ENCODE measurements at places on chromosomes 6 and 20.

DNA sequence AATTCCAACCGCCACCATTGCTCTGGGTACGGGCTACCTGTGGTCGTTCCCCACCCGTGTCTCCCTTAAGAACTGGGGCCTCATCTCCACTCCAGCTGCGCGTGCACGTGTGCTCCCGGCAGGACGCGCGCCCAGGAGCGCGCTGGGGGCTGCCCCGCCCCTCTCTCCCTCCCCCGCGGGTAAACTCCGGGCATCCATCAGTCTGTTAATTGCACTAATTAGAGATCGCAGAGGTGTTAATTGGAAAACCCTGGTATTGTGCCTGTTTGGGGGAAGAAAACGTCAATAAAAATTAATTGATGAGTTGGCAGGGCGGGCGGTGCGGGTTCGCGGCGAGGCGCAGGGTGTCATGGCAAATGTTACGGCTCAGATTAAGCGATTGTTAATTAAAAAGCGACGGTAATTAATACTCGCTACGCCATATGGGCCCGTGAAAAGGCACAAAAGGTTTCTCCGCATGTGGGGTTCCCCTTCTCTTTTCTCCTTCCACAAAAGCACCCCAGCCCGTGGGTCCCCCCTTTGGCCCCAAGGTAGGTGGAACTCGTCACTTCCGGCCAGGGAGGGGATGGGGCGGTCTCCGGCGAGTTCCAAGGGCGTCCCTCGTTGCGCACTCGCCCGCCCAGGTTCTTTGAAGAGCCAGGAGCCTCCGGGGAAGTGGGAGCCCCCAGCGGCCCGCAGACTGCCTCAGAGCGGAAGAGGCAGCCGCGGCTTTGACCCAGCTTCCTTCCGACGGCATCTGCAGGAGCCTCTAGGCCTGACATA lies 14.4 kb downstream of the FOXP4 start:
- DNase-seq: peak; percentile 94

GRCh38 chr6:106981926-106982325 lies 7.4 kb upstream of the CD24 start:
- DNase-seq: no peak

GRCh38 chr20:40797425-40797824 lies 108.4 kb upstream of the MAFB start:
- no peak for DNase-seq

- no peak for DNase-seq
Observed at GRCh38 chr20:34302312-34302722, 838 bp downstream of the AHCY start.

DNA sequence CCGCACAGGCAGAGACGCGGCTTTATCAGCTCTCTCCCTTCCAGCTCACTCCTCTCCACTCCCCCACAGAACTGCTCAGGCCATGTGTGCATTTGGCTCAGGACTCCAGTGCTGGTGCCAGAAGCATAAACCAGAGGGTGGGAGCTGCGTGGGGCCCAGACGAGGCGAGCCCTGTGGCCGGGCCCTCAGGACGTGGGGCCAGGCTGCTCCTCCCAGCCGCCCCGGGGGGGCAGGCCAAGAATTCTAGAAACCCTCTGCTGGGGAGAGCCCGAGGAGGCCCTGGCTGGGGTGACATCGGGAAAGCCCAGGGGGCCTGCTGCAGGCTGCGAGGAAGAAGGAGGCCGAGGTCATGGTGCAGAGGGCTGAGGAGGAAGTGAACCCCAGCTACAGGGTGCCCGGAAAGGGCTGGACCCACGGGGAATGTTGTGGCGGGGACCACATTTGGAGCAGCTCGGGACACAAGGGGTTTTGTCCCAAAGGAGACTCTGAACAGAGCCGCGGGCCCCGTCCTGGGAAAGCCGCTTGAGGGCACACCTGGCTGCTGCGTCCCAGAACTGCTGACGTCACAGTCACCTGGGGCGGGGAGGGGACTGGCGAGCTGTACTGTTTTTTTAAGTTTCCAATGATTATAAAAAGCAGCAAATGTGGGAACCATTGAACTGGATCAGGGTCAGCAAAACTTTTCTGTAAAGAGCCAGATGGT lies 107.1 kb downstream of the BANF2 start:
- DNase-seq: no peak

DNA sequence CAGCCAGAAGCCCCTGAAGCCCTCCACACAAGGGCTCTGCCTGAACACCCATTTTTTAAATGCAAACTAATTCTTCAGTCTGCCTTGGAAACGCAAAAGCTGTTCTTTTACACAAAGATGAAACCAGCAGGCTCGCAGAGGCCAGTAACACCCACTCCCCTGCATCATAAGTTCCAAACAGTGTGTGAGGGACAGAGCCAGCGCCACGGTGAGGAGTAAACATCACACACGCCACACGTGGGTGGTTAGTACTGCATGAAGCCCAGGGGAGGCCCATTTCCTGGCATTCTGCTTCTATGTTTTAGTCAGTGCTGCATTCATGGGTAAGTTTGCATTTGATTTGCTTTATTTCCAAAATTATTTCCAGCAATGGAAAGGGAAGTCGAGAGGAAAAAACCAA lies 217.7 kb upstream of the RIN2 start:
- no peak for DNase-seq

- DNase-seq: no peak
Observed at GRCh38 chr20:19112828-19113227, 99.6 kb upstream of the SLC24A3 start.

DNA sequence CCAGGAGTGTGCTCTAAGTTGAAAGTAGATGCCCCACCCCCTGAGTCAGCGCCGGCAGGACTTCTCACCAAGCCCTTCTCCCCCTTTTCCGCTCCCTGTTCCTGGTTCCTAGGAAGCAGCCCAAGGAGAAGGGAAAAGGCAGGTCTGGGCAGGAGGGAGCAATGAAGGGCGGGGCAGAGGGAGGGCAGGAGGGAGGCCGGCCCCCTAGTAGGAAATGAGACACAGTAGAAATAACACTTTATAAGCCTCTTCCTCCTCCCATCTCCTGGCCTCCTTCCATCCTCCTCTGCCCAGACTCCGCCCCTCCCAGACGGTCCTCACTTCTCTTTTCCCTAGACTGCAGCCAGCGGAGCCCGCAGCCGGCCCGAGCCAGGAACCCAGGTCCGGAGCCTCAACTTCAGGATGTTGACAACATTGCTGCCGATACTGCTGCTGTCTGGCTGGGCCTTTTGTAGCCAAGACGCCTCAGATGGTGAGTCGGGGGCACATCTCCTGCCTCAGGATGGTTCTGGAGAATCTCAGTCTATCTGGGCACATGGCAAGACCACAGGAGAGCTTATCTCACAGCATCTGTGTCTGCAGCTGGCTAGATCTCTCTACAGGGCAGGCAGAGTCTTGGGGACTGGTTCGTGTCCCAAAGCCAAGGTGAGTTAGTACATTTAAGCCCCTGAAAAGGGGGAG lies at the start of gene PROCR:
Gene PROCR, plus strand, starts transcription at position 320 of the 681 bp plus-strand sequence. Its CDS starts 83 bp downstream, at position 403.
- DNase-seq: no peak

- DNase-seq: no peak
Observed at GRCh38 chr6:69019832-69020231, 384.8 kb downstream of the ADGRB3 start.

DNA sequence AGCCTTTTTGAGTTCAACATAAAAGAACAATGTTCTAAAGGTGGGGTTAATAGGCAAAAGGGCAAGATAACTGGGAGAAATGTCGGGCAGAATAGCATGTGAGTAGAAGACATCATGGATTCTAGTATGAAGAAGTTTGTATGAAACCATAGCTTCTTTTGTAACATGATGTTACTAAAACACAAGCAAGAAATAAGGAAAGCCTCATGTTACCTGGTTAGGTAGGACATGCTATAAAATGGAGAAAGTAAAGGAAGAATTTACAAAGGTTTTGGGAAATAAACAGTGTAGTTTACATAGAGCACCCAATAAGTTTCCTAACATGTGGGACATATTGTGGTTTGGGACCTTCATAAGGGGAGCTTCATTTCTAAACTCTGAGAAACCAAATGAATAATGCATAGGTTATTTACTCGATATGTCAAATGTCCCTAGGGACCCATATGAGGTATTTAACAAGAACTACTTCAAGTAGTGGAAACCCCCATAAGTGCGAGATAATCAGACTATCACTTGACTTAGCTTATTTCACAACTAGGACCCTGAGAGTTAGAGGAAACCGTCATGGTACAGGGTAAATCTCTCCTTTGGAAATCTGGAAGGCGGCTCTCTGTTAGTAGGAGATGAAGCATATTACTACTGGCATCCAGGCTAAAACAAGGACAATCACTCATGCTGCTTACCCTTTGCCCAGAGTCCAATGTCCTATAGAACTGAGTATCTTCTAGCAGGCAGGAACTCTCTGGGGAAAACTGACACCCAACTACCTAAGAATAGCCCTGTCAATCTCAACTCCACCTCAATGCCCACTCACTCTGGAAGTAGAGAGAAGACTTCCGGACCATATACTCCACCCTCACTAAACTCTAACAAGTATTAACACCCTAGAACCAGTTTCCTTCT lies 57.5 kb downstream of the ILRUN start:
- no peak for DNase-seq

DNA sequence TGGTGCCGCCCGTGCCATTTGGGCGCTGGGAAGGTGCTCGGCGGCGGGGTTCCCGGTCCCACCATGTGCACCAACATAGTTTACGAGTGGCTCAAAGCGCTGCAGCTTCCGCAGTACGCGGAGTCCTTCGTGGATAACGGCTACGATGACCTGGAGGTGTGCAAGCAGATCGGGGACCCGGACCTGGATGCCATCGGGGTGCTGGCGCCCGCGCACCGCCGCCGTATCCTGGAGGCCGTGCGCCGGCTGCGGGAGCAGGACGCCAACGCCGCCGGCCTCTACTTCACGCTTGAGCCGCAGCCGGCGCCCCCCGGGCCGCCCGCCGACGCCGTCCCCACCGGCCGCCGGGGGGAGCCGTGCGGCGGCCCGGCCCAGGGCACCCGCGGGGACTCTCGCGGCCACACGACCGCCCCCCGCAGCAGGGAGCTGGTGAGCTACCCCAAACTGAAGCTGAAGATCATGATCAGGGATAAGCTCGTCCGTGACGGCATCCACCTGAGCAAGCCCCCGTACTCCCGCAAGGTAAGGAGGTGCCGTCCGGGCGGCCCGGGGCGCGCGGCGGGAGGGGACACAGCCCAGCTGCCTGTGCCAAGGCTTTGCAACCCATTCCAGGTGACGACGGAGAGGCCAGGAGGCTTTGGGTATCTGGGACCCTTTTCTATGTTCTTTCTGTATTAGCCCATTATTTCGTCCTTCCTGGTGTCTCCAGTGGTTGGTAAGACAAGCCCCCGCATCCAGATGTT lies 547 bp downstream of the SAMD5 start:
- DNase-seq: no peak

DNA sequence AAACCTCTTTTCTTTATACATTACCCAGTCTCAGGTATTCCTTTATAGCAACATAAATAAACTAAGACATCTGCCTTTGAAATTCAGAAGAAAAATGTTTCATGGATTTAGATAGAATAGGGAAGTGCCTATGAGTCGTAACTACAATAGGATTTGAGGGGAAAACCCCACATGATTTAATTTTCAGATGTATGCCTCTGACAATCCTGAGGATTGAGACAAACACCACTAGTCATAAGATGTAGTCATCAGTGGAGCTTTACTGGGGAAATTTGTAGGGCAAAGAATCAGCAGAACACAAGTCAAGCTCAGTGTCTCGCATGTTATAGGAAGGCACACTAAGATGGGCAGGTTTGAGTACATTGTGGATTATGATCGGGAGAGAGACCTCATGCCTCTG lies 566.4 kb downstream of the BMP2 start:
- DNase-seq: no peak

DNA sequence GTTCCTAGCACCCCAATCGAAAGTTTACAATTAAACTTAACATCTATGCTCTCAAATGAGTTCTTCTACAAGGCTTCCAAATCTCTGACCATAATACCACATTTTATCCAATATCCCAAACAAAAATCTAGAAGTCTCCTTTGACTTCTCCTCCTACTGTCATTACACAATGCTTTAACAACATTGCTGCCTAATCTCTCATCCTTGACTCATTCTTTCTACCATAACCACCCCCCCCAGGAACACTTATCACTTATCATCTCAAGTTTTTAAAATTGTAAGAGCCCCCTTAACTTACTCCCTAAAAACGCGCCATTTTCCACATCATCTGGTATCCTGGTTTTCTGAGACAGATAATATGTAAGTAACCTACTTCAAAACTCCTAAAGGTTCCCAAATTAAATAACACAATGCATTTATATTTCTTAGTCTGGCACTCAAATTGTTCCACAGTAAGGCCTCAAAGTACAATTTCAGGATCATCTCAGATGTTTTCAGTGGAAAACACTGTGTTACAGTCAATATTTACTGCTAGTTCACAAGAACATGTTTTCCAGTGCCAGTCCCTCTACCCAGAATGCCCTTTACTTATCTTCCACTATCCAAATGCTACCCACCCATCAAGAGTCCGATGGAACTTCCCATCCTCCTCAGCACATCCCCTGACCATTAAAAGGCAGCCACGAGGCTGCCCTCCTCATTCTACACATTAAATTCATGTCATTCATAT lies 308.2 kb upstream of the THEMIS start:
- DNase-seq: no peak

GRCh38 chr6:26432627-26433201 lies 7.6 kb upstream of the BTN3A3 start:
- no peak for DNase-seq

GRCh38 chr6:14113976-14114375 lies 3.6 kb upstream of the CD83 start:
- no peak for DNase-seq

DNA sequence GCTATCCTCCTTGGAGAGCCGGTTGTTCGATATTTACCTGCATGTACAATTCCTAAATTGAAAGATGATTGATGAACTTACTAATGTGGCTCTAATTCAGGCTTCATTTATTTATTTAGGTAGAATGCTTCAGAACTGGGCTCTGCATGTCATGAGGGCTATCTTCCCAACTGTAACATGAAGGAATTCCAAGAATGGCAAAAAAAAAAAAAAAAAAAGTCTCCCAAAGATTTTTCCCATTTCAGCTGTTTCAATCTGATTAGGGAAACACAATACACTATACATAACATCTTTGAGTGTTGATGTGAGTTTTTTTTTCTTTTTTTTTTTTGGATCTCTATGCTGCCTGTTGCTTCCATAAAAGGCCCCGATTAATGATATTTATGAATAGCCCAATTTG lies 120.1 kb upstream of the SHLD1 start:
- no peak for DNase-seq

DNA sequence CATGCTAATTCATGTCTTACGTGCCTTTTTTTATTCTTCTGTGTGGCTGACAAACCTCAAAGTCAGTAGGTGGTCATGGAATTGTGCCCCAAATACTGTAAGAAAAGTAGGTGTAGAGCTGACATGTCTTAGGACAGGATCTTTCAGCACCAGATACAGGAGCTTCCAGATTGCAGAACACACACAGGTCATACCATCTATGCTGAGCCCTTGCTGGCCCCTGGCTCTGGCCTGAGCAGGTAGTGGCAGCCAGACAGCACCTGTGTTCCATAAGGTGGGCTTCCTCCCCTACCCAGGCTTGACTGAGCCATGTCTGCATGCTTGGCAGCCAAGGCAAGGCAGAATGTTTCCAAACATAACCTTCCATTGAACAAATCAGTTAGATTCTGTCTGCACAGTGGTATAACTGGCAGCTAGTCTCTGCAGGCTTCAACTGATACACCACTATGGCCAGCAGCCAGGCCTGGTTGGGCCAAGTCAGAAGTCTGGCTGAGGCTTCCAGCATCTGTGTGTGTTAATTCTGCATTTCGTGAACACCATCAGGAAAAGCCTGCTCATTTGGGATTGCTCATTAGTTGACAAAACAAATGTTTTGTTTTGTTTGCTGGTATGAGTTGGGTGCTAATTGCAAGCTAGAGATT lies 366.5 kb downstream of the FOXA2 start:
- DNase-seq: no peak

GRCh38 chr6:142842418-142843261 lies 102.3 kb downstream of the HIVEP2 start:
- no peak for DNase-seq

GRCh38 chr20:44089987-44090674 lies 96.9 kb downstream of the JPH2 start:
- DNase-seq: no peak

All from central memory CD8-positive, alpha-beta T cell (primary cell).